Neuronal stem cell (in vitro differentiated cells): ENCODE measurements at places on chromosomes 16 and 17.

DNA sequence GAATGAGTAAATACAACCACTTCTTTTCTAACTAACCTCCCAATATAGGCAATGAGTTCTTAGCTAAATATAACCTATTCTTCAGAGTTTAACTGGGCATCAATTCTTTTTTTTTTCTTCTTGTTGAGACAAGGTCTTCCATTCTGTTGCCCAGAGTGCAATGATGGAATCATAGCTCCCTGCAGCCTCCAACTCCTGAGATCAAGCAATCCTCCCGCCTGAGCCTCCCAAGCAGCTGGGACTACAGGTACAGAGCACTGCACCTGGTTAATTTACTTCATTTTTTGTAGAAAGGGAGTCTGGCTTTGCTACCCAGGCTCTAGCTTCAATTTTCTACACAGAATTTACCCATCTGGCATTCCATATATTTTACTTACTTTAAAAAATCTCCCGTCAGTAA, 1.1 kb downstream of the METTL16 start:
- no peak for DNase-seq

DNA sequence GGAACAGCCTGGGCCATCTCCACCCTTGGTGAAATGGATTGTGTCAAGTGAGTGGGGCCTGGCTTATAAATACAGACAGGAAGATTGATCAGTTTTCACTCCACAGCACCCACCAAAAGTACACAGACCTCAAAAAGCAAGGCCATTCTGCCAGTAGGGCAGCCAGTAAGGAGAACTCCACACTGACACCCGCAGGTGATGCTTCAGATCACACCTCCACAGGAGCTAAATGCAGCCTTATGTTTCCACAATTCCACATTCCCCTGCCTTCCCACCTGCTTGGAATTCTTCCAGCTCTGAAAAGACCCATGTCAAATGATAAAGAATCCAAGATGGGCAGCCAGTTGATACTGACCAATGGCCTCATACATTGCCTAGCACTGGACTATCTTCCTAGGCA, 191.1 kb downstream of the ZFHX3 start:
- no peak for DNase-seq

GRCh38 chr17:50550661-50551432, 3.9 kb downstream of the SPATA20 start:
- peak; percentile 83 for DNase-seq

DNA sequence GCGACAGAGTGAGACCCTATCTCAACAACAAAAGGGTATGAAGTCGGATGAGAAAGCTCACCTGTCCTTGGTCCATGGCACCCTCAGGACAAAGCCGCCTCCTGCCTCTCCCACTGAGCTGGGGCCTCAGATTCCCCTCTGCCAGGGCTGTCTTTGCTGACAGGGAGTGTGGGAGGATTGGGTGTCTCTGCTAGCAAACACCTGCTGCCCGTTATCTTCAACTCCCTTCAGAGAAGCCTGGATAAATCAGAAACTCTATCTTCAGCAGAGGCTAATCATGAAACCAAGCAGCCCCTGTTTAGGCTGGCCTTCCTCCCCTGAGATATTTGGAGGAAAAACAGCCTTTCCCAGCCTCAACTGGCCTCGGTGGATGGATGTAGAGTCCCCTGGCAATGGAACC, 36.3 kb upstream of the CDH1 start:
- DNase-seq = no peak

GRCh38 chr17:38705523-38705802, 390 bp downstream of the MLLT6 start:
- DNase-seq = no peak

- DNase-seq = no peak
Observed at GRCh38 chr16:89391-90302, 11.6 kb downstream of the MPG start.

- DNase-seq = no peak
Observed at GRCh38 chr17:58153046-58153445, 4.9 kb downstream of the OR4D1 start.

GRCh38 chr16:12507366-12507765, 296.3 kb downstream of the CPPED1 start:
- no peak for DNase-seq

DNA sequence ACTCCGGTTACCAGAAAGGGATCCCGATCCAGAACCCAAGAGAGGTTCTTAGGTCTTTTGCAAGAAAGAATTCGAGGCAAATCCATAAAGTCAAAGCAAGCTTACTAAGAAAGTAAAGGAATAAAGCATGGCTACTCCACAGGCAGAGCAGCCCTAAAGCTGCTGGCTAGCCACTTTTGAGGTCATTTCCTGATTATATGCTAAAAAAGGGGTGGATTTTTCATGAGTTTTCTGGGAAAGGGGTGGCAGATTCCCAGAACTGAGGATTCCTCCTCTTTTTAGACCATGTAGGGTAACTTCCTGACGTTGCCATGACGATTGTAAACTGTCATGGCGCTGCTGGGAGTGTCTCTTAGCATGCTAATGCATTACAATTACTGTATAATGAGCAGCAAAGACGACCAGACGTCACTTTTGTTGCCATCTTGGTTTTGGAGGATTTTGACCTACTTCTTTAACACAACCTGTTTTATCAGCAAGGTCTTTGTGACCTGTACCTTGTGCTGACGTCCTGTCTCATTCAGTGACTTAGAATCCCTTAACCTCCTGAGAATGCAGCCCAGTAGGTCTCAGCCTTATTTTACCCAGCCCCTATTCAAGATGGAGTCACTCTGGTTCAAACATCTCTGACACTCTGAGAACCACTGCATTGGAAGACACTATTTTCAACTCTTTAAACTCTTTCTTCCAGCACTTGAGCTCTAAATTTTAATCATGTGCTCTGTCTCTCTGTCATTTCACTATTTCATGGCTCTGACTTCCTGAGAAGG, 203.6 kb upstream of the CACNG3 start:
- no peak for DNase-seq

GRCh38 chr16:56950881-56951771, 10.6 kb upstream of the CETP start:
- peak; percentile 24 for DNase-seq
